ENCODE measurements at places on chromosomes 4 and X. TPM values are rescaled to one million over a fixed set of nuclear protein-coding genes. Genes with fewer than 3 reads are reported as not detected.

GRCh38 chr4:155667222-155667567 is 547 bp downstream of the GUCY1A1 start:
- DNase-seq, result no peak

DNA sequence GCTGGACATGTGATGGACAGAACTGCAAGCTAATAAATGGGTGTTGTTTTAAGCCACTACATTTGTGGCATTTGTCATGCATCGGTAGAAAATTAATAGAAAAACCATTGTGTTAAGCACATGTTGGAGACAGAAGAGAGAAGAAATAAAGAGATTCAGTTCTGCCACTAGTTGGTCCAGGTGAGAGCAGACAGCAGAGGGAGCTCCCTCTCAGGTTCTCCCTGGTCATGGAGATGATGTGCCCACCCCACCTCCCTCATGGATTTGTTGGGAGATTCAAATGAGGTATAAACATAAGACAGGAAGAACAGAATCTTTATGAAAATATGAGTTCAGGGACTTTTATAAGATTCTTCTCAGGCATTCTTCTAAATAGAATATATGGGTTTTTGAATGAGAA is 36.8 kb upstream of the OCIAD2 start:
- no peak for DNase-seq

GRCh38 chrX:42269186-42269585 is 345.8 kb upstream of the CASK start:
- peak; percentile 0 for DNase-seq

- no peak for DNase-seq
These were observed 195.0 kb upstream of the LDB2 start for GRCh38 chr4:17093481-17093880.

DNA sequence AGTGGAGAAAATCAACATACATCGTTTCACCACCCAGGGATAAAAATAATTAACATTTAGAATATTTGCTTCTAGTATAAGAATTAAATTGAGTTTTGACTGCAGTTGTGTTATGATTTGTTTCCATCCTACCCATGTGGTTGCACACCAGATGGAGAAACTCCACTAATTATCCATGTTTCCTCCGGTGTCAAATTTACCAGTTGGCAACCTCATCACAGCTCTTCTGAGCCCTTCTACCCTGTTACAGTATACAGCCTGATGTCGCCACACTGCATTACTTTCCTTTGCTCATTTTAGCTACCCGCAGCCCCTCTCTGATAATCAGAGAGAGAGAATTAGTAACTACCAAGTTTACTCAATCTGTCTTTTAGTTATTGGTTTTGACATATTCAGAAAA is 411.2 kb downstream of the DTHD1 start:
- no peak for DNase-seq

DNA sequence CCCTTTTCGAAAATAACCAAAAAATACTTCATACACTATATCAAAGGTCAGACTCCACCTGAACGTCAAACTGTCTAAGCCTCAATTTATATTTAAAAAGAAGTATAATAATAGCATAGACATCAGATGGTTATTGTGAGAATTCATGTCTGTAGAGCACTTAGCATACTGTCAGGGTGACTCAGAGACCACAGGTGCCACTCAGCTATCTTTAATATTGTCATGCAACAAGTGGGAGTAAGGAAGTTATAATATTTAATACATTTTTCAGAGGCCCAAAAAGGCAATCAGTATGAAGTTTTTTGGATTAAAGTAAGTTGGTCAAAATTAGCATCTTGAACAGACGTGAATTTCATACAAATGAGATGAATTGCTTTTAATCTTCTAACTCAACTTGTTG is 93.3 kb downstream of the PHOX2B start:
- DNase-seq, result peak; percentile 6

The SPANXA2 gene
- not detected for total RNA-seq

GRCh38 chr4:126753592-126753991 is 879.2 kb upstream of the INTU start:
- no peak for DNase-seq

DNA sequence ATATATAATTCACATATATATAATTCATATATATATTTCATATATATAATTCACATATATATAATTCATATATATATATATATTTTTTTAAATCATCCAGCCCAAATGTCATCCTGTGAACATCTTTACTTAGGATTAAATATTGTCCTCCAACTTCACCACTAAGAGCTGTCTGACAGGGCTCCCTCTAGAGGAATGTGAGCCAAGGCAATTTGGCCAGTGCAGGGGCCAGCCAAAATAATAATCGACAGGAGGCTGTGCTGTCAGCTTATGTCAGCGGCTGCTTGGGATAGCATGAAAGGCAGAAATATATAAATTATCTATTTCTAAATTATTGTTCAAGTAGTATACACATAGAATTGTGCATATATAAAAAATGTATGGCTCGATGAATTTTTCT is 29.5 kb downstream of the EGFL6 start:
- DNase-seq, result peak; percentile 4

- DNase-seq, result peak; percentile 1
These were observed 581.9 kb upstream of the PITX2 start for GRCh38 chr4:111204797-111205196.

Data from IMR-90 (cell line).